ENCODE measurements at places on chromosomes 5 and 9.
A peak's percentile ranks its signal among the peaks of the same experiment; 100 is the strongest.

- no peak for DNase-seq
Observed at GRCh38 chr5:96896806-96897205, 20.5 kb downstream of the ERAP2 start.

GRCh38 chr5:9538504-9538903 lies 7.4 kb downstream of the SEMA5A start:
- no peak for DNase-seq

DNA sequence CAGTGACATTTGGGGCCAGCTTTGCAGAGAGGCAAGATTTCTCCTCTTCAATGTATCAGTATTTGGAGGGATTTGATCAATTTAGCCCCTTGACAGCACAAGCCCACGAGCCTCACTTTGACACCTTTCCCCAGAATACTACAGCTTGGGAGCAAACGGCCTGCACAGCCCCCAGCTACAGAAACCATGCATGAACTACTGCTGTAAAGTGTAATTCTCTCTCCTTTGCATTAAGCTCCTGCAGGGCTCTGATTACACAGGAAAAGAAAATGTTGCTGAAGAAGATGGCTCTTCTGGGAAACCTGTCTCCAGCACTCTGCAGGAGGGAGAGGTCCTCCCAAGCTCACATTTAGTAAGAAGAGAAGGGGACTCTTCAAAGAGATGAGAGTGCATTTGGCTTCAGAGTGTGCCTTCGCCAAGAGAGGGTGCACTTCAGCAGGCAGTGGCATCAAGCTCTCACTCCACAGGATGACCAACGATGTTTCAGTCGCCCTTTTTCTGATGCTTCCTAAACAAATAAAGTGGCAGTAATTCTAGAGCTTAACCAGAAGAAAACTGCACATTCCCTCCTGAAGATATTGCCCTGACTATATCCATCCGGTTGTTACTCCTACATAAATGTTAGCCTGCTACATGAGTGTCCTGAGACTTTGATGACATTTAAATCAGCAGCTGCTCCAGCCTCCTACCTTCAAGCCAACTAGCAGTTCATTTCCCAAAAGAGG lies 272.2 kb downstream of the AUH start:
- no peak for DNase-seq

GRCh38 chr5:17261075-17261474 lies 43.6 kb downstream of the BASP1 start:
- no peak for DNase-seq

DNA sequence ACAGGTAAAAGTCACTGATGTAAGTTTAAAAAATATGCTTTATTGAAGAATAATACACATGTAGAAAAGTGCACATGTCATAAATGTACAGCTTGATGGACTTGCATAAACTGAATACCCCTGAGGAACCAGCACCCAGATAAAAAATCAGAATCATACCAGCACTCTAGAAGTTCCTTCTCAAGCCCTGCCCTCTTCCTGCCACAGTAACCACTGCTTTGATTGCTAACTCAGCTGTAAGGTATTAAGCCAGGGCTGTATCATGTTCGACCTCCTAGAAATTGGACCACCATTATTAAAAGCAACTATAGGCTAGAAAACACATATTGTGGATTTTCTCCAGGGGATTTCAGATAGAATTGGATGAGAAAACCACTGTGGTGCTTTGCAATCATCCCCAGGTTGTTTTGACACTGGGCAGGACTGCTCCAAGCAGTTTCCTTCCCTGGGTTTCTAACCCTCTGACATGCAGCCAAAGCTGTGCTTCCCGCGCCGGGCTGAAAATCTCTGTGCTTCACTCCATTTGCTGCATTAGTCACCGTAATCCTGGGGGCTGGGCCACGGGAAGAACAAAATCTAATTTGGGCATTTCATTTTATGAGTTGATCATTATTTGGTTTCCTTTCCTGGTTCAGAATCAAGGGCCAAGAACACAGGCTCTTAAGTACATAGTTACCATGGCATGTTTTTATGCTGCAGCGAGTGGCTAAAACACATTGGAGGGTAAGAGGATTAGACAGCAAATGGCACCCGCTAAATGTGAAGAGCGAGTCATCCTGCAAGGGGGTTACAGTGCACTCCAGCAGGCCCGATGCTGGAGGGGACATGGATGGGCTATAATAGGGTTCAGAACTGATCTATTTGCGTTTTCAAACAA lies 139.4 kb upstream of the IL12B start:
- no peak for DNase-seq

- DNase-seq: no peak
Observed at GRCh38 chr5:57360871-57361270, 121.7 kb downstream of the ACTBL2 start.

GRCh38 chr5:154117050-154117449 lies 73.5 kb upstream of the GALNT10 start:
- DNase-seq: no peak

GRCh38 chr9:2125906-2126305 lies 110.8 kb downstream of the SMARCA2 start:
- DNase-seq: no peak

DNA sequence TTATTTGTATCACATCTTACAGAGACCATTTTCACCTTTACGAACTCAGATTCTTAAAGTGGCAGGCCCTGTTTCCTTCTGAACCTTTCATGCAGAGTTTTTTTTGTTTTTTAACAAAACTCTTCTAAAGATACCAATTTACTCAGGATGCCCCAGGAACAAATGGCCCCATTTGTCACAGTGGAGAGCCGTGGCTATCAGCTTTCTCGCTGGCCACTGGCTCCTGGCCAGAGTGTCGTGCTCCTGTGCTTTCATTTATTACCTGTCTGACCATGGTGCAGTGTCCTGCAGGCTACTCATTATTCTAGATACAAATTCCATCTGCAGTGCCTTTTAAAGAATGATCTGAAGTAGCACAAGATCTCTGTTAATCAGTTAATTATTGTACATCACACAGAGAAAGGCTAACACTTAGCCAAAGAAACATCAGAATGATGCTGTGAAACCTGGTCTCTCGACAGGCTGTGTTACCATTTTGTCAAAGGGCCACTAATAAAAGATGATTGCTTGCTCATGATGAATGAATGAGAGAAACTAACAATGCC lies 27.8 kb downstream of the ADRA1B start:
- no peak for DNase-seq

- DNase-seq: no peak
Observed at GRCh38 chr9:7237473-7238246, 479.9 kb downstream of the KDM4C start.

DNA sequence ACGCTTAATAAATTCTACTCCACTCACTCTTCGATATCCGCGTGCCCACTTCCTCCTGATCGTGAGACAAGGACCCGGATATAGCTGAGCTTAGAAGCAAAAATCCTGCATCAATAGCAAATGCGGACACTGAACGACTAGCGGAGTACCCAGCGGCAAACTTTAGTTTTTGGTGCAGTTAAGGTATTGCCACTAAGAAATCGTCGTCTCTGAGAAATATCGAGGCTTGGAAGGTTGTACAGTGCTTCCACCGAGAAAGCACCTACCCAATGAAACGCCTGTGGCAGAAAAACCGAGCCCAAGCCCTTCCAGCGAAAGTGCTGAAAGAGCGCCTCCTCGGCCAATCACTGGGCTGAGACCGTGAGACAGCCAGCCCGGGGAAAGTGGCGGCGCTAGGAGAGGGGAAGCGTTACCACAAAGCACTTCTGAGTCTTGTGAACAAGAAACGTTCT lies 32.2 kb downstream of the ANXA2R start:
- DNase-seq: peak; percentile 82

DNA sequence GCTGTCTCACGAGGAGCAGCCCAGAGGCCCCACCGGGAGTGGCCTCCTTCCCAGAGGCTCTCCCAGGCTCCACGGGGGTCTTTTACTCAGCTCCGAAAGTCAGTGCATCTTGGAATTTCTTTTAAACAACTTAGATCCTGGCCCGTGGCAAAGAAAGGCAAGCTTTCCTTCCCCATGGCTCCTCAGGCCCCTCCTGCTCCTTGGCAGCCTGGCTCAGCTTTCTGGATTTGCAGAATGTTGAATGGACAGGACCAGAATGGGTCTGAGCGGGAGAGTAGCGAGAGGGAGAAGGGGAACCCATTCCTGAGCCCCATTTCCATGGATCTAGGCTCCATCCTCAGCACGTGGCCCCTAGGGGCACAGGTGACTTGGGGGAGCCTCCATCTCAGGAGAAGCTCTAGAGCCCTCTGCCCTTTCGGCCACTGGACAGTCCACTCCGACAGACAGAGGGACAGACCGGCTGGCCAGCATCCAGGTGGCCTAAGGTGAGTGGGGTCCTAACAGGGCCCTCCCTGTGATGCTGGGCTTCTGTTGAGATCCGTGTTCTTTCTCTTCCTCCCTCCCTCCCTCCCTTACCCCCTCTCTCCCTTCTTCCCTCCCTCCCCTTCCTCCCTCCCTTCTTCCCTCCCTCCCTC lies 173.9 kb upstream of the PPP1R26 start:
- no peak for DNase-seq

Data from NCI-H2171 (cell line).